Naive thymus-derived CD4-positive, alpha-beta T cell (primary cell): ENCODE measurements at places on chromosomes 7 and 10.

DNA sequence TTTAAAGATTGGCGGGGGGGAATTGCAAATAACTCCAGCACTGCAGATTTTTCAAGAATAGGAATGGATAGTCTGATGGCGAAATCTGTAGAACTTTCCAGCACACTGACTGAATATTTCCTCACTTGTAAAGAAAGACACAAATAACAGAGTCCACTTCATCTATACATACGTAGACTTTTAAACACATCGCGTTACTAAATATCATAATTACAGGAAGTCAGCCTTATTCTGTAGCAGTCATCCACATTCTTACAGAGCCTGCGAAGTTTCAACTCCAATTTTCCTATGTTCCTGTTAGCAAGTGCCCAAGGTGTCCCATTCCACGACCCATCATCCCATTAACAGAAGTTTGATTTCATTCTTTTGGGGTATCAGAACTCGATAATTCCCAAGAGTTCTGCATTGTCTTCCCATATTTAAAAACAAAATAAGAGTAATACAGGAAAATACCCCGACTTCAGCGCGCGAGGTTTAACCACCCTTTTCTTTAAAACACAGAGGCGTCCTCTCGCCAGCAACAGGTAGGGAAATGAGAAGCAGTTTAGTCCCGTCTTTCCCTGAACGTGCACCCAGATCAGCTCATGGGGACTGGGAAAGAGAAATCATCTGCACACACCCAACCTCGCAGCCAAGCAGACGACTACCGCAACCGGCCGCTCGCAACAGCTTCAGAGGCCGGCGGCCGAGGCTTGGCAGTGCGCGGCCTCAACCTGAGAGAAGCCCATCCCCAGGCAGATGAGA, 880 bp downstream of the HERC4 start:
- H3K4me3 ChIP-seq, result peak overlapping the region; percentile 91
- H3K27me3 ChIP-seq, result peaks cover 3% of the 10 kb centered on the region
- peak overlapping the region; percentile 96 for H3K27ac ChIP-seq
- H3K4me1 ChIP-seq, result peaks cover 21% of the 10 kb centered on the region
- no peaks in the 10 kb centered on the region for H3K36me3 ChIP-seq
- no peak for DNase-seq

GRCh38 chr7:130228840-130229502, 21.3 kb downstream of the SSMEM1 start:
- H3K4me3 ChIP-seq, result no peak overlapping the region
- no peak overlapping the region for H3K27ac ChIP-seq
- H3K36me3 ChIP-seq, result no peaks in the 10 kb centered on the region

GRCh38 chr7:98458090-98458875, 57.4 kb upstream of the BAIAP2L1 start:
- DNase-seq, result no peak
- H3K27ac ChIP-seq, result no peak overlapping the region
- no peaks in the 10 kb centered on the region for H3K4me1 ChIP-seq
- no peaks in the 10 kb centered on the region for H3K36me3 ChIP-seq
- H3K27me3 ChIP-seq, result no peaks in the 10 kb centered on the region
- H3K4me3 ChIP-seq, result no peak overlapping the region

DNA sequence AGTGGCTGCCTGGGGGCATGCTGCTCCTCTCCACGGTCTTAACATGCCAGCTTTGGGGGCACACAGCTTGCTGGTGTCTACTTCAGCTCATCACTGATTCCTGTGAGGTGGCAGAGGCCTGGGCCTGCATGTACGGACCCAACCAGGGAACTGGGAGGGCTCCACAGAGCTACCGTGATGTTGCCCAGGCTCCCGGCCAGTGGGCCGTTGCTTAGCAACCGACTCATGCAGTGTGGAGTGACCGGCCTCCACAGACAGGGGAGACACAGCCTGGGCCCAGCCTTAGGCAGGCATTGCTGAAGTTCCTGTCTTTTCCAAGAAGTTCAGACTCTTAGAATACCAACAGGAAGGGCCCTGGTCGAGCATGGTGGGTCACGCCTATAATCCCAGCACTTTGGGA, 25.8 kb upstream of the SH2B2 start:
- no peaks in the 10 kb centered on the region for H3K27me3 ChIP-seq
- H3K4me3 ChIP-seq, result no peak overlapping the region
- H3K27ac ChIP-seq, result no peak overlapping the region
- DNase-seq, result no peak
- H3K4me1 ChIP-seq, result no peaks in the 10 kb centered on the region
- H3K36me3 ChIP-seq, result no peaks in the 10 kb centered on the region

GRCh38 chr7:32616625-32617024, 121.3 kb downstream of the AVL9 start:
- no peak overlapping the region for H3K27ac ChIP-seq
- no peak overlapping the region for H3K4me3 ChIP-seq
- H3K27me3 ChIP-seq, result peaks cover 2% of the 10 kb centered on the region

GRCh38 chr10:5187867-5188266, 2.9 kb upstream of the AKR1C8 start:
- no peak for DNase-seq
- no peak overlapping the region for H3K27ac ChIP-seq
- no peaks in the 10 kb centered on the region for H3K4me1 ChIP-seq

- DNase-seq, result peak; percentile 13
- peaks cover 6% of the 10 kb centered on the region for H3K27me3 ChIP-seq
- H3K4me3 ChIP-seq, result no peak overlapping the region
- peaks cover 4% of the 10 kb centered on the region for H3K4me1 ChIP-seq
Observed at GRCh38 chr10:80664071-80664680, 126.5 kb downstream of the SH2D4B start.

DNA sequence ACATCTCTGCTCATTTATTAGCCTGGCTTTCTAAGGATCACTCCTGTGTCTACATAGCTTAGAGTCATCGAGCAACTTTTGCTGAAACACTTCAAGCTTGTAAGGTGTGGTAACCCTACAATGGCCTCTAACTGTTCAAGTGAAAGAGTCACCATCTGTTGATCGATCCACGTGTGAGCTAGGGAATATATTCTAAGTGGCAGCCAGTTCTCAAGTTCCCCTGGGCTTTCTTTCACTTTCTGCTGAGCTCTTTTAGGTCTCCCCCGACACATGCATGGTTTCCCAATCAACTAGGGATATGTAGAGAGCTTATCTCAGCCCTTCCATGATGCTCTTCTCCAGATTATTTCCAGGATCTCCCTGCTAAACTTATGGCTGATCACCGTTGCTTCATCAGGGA, 15.5 kb downstream of the AOAH start:
- no peak for DNase-seq
- H3K27me3 ChIP-seq, result no peaks in the 10 kb centered on the region
- no peak overlapping the region for H3K4me3 ChIP-seq
- no peaks in the 10 kb centered on the region for H3K4me1 ChIP-seq
- no peak overlapping the region for H3K27ac ChIP-seq
- H3K36me3 ChIP-seq, result no peaks in the 10 kb centered on the region

- H3K4me1 ChIP-seq, result no peaks in the 10 kb centered on the region
- H3K4me3 ChIP-seq, result no peak overlapping the region
- no peaks in the 10 kb centered on the region for H3K36me3 ChIP-seq
- DNase-seq, result no peak
- H3K27me3 ChIP-seq, result peaks cover 3% of the 10 kb centered on the region
- H3K27ac ChIP-seq, result no peak overlapping the region
Observed at GRCh38 chr7:155800741-155801267, 11.5 kb downstream of the SHH start.

DNA sequence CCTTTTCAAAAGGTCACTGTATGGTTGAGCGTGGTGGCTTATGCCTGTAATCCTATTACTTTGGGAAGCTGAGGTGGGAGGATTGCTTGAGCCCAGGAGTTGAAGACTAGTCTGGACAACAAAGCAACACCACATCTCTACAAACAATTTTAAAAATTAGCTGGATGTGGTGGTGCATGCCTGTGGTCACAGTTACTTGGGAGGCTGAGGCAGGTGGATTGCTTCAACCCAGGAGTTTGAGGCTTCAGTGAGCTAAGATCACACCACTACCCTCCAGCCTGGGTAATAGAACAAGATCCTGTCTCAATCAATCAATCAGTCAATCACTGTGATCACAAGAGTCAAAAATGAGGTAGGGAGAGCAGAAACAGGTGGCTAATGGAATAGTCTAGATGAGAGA, 97.0 kb downstream of the SUGCT start:
- no peaks in the 10 kb centered on the region for H3K36me3 ChIP-seq
- no peak overlapping the region for H3K4me3 ChIP-seq
- no peak overlapping the region for H3K27ac ChIP-seq
- H3K27me3 ChIP-seq, result no peaks in the 10 kb centered on the region
- no peak for DNase-seq

DNA sequence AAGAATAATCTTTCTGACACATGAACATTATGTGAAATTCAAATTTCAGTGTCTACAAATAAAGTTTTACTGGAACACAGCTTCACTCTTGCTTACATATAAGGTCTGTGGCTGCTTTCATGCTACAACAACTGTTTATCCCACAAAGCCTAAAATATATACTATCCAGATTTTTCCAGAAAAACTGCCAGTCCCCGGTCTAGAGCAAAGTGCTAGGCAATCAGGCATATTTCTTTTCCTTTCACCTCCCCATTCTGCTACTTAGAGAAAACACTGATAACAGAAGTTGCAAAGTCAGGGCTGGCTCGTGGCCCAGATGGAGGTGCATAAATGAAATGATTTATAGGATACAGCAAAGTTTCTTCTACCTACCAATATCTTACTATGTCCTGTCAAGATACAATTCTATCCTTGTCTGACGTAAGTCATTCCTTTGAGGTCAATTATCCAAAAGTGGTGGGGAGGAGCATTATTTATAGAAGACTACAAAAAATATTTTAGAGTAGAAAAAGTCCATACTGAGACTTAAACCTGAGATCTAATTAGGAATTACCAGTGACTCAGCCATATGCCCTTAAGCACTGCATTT, 384.1 kb downstream of the NXPH1 start:
- H3K4me1 ChIP-seq, result no peaks in the 10 kb centered on the region
- DNase-seq, result no peak
- H3K36me3 ChIP-seq, result no peaks in the 10 kb centered on the region
- H3K27me3 ChIP-seq, result no peaks in the 10 kb centered on the region
- H3K27ac ChIP-seq, result no peak overlapping the region
- no peak overlapping the region for H3K4me3 ChIP-seq

GRCh38 chr7:83465643-83466042, 183.3 kb downstream of the SEMA3E start:
- H3K36me3 ChIP-seq, result no peaks in the 10 kb centered on the region
- H3K4me3 ChIP-seq, result no peak overlapping the region
- no peaks in the 10 kb centered on the region for H3K4me1 ChIP-seq
- no peak for DNase-seq
- H3K27me3 ChIP-seq, result no peaks in the 10 kb centered on the region

DNA sequence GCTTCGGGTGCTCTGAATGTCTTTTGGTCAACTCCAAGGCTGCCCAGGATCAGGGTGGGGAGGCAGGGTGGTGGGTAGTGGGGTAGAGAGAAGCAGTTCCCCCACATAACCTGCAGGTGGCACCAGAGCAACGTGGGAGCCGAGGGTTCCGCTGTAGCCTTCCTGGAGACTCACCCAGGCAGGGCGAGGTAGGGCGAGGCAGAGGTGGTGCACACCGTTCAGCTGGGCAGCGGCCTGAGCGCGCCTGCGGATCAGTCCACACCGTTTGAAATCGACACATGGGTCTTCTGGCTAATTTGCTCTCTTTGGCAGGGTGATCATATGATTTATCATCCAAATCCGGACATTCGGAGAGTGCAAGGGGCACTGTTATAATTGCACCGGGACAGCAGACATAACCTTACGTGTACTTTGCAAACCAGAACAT, 41.4 kb upstream of the MAP3K8 start:
- peak; percentile 63 for DNase-seq
- H3K27ac ChIP-seq, result no peak overlapping the region
- no peaks in the 10 kb centered on the region for H3K36me3 ChIP-seq

DNA sequence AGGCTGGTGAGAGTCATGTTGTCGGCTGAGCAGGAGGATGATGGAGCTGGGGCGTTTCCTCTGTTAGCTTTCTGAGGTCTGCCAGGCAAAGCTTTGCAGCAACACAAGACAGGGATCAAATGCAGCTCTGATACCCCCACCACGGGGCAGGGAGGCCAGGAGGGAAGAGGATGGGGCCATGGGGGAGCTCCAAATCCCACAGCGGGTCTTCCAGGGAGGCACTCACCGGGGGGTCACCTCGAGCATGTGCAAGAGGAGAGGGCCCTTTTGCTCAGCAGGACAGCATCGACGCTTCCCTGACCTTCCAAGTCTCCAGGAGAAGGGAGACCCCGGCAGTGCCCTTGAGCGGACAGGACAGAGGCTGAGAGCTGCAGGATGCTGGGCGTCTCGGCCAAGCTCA, 127.5 kb downstream of the WDR37 start:
- no peak for DNase-seq
- no peak overlapping the region for H3K4me3 ChIP-seq
- H3K4me1 ChIP-seq, result no peaks in the 10 kb centered on the region
- no peak overlapping the region for H3K27ac ChIP-seq

DNA sequence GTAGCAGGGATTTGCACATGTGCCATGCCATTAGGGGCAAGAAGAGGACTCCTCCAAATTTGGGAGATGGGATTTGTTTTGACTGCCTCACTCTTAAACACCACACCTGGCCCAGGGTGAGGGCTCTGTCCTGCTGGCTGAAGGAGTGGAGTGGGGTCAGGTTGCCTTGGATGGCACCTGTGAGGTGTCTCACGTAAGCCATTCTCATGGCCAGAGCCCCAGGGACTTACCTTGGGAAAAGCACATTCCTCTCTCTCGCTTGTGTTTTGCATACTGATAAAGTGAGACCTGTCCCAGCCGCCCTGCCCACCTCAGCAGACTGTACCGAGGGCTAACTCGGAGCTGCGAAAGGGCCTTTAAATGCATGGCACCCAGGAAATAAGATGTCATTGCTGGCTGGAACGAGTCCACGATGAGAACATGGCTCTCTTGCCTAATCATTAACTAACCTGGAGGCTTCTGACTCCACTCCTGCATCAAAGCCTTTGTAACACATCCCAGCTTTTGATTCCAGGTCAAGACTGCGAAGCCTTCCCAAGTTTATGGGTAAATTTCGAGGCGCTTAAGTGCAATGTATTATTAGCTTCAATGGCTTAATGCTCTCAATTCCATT, 184.0 kb upstream of the RNF32 start:
- H3K27ac ChIP-seq, result no peak overlapping the region
- H3K4me1 ChIP-seq, result no peaks in the 10 kb centered on the region
- no peak overlapping the region for H3K4me3 ChIP-seq
- H3K27me3 ChIP-seq, result no peaks in the 10 kb centered on the region
- DNase-seq, result no peak
- no peaks in the 10 kb centered on the region for H3K36me3 ChIP-seq
